ENCODE measurements at places on chromosomes 3 and 15.

GRCh38 chr3:63405882-63406281, 127.8 kb downstream of the SYNPR start:
- DNase-seq, result no peak

GRCh38 chr3:8441969-8442559, 59.6 kb upstream of the LMCD1 start:
- DNase-seq, result no peak

DNA sequence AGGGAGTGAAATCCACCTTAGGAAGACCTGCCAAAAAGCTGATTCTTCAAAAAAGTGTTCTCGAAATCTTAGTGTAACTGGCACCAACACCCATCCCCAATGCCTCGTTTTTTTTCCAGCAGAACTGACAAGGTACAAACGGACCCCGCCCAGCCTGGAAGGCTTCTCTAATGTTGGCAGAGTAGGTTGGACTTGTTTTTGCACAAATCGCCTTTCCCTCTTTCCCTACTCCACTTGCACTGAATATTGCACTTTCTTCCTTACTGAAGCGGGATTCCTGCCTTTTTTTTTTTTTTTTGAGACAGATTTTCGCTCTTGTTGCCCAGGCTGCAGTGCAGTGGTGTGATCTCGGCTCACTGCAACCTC, 544 bp upstream of the TIMMDC1 start:
- no peak for DNase-seq

DNA sequence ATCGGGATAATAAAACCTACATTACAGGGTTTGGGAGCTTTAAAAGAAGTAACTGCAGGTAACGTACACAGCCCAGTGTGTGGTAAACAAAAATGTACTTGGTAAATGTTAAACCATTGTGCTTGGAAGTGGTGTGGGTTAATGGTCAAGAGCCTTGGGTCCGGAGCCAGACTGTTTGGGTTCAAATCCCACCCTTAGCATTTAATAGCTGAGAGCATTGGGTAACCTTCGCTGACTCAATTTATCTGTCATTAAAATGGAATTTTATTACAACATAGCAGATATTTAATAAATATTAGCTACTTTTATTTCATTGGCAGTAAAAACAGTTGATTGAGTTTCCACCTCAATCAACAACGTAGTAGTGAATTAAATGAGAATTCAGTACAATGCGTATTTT, 1.5 kb downstream of the FSTL1 start:
- no peak for DNase-seq

DNA sequence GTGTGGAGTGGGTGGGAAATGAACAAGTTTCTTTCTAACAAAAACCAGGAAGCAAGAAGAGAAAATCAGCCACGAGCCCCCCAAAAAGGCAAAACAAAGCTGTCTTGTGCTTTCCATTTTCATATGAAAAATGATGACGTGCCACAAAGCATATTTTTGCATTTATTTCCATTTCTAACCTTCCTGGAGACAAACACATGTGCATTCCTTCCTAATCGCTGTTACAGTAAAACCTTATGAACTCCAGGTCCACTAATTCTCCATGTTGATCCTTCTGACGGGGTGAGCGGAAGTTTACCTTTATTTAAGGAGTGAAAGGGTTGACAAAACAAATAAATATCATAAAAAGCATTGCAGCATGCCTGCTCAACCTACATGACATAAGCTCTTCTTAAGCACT, 211.5 kb downstream of the RORA start:
- no peak for DNase-seq

DNA sequence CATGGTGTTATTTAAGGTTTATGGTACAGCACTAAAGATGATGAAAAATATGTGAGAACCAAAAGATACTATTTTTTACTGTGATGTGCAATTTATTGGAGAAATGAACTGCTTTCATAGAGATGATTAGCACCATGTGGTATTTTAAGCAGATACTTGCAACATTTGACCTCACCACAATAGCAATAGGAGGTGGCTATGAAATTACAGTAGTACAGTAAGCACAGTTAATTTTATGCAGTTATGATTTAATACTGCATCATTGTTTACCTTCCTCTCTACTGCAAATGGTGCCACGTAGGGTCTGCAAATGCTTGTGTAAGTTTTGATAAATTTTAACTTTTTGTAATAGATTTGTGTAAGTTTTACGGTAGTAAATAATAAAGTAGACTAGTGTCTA, 14.0 kb downstream of the PYGO1 start:
- DNase-seq, result no peak

DNA sequence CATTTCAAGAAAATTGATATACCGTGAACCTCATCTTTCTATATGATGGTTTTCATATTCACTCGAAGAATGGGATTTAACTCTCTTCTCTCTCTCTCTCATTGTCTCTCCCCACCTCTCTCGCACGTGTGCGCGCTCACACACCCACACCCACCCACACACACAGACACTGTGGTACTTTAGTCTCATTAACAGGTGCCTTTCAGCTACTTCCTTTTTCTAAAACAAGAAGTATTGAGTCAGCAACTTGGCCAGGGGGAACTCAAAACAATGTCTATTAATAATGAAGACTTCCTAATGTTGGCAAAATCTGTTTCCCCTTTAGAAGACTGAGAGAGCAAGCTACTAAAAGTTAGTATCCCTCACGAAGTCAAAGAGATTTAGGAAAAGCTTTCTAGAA, 150.7 kb downstream of the TMCO5A start:
- DNase-seq, result peak; percentile 7

DNA sequence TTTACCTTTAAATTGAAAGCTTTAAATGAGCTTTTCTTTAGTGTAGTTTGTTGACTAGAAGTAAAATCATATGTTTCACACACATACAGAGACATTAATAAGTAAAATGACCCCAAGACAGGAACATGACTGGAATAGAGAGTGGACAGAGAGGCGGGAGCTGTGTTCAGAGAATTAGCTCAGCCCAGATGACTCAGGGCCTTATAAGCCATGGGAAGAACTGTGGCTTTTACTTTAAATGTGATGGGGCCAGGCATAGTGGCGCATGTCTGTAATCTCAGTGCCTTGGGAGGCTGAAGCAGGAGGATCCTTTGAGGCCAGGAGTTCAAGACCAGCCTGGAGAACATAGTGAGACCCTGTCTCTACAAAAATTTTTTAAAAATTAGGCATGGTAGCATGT, 26.7 kb downstream of the SACM1L start:
- DNase-seq, result no peak

DNA sequence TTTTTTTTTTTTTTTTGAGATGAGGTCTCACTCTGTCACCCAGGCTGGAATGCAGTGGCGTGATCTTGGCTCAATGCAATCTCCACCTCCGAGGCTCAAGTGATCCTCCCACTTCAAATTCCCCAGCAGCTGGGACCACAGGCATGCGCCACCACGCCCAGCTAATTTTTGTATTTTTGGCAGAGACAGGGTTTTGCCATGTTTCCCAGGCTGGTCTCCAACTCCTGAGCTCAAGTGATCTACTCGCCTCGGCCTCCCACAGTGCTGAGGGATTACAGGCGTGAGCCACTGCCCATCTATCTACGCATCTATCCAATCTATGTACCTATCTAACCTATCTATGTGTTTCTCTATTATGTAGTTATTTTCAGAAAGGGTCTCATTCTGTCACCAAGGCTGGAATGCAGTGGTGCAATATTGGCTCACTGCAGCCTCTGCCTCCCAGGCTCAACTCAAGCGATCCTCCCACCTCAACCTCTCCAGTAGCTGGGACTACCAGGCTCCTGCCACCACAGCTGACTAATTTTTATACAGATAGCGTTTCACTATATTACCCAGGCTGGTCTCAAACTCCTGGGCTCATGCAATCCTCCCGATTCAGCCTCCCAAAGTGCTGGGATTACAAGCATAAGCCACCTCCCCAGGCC, 20.2 kb upstream of the GPX1 start:
- DNase-seq, result no peak

GRCh38 chr3:129507181-129507831, 21.1 kb upstream of the RHO start:
- no peak for DNase-seq

- DNase-seq, result no peak
Observed at GRCh38 chr3:197317250-197317963, 19.0 kb upstream of the DLG1 start.

DNA sequence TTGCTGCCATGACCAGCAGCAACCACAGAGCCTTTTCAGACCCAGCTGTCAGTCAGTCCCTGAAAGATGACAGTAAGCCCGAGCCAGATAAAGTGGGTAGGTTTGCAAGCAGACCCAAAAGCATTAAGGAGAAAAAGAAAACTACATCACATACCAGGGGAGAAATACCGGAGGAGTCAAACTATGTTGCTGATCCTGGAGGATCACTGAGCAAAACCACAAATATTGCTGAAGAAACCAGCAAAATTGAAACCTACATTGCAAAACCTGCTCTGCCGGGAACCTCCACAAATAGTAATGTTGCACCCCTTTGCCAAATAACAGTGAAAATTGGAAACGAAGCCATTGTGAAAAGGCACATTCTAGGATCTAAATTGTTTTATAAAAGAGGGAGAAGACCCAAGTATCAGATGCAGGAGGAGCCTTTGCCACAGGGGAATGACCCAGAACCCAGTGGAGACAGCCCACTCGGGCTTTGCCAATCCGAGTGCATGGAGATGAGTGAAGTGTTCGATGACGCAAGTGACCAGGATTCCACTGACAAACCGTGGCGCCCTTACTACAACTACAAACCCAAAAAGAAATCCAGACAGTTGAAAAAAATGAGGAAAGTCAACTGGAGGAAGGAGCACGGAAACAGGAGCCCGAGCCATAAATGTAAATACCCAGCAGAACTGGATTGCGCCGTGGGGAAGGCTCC, 42.1 kb upstream of the RASA2 start:
- no peak for DNase-seq

DNA sequence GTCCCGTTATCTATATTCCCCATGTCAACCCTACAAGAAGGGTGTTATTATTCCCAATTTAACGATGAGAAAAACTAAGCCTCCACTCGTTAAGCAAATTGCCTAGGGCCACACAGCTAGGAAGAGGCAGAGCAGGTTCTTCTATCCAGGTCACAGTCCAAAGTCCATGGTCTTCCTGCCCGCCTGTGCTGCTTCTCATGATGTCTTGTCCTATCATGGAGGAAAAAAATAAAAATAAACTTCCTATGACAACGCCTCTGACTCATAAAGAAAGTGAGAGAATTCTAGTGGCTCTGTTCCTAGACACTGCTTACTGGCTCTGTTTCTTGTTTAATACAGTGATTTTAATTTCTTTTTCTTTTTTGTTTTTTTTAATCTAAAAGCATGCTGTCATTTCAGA, 9.7 kb downstream of the COL8A1 start:
- DNase-seq, result no peak

DNA sequence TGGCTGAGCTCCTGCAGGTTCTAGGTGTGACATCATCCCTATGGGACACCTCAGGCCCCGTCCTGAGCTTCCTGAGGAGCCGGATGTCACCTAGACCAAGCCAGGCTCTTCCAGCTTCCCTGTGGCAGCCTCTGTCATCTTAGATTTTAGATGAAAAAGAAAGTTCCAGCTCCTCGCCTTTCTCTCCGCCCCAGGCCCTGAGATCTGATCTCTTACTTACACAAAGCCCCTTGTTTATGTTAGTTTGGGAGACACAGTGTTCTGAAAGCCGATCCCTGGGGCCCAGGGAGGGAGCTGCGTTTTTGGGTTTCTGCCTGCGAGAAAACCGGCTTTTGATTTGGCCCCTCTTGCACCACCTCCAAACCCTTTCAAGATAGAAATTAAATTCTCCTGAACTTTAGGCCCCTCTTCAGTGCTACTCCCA, 40.2 kb upstream of the FAM107A start:
- DNase-seq, result no peak
